ENCODE measurements at places on chromosomes 2 and 18. TPM values are rescaled to one million over a fixed set of nuclear protein-coding genes. Genes with fewer than 3 reads are reported as not detected.
A peak's percentile ranks its signal among the peaks of the same experiment; 100 is the strongest.

The CKAP2L gene
- total RNA-seq: 10.3 TPM

The SCN3A gene
- total RNA-seq: 4.7 TPM

The PLCL1 gene
- total RNA-seq: 41.1 TPM

- no peaks in the 10 kb centered on the region for H3K36me3 ChIP-seq
- no peak for DNase-seq
- H3K27me3 ChIP-seq: no peaks in the 10 kb centered on the region
- H3K4me3 ChIP-seq: no peak overlapping the region
Measured at GRCh38 chr18:37160038-37160820, 331.3 kb downstream of the KIAA1328 start.

DNA sequence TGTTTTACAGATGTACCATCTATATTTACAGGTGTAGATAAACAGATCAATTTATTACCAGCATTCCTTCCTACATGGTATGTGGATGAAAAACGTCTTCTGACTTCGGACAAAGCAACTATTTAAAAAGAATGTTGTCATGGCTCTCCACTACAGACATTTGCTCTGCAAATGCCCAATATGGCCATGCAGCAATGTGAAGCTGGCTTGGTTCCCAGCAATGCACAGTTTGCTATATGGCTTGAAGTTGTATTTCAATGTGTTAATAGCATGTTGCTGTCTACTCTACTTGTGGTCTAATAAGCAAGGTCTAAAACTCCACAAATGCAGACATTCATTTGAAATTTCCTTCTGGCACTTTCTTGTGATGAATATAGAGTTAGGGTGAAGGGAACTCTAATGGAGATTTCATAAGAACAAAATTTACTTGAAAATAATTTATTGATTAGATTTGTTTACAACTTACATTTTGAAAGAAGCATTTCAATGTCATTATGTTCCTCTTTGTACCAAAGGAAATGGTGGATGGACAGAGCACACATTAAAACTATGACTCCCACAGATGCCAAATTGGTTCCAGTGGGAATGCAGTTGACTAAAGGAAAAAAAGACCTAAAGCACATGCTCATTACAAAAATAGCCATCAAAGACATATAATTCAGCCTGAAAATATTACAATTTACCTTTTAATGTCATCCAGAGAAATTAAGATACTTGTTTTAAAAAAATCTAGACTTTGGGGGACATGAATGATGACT is 234.0 kb downstream of the DYM start:
- no peak overlapping the region for H3K27ac ChIP-seq
- no peaks in the 10 kb centered on the region for H3K27me3 ChIP-seq
- no peak overlapping the region for H3K4me3 ChIP-seq
- DNase-seq: no peak
- H3K36me3 ChIP-seq: peaks cover 7% of the 10 kb centered on the region
- no peaks in the 10 kb centered on the region for H3K4me1 ChIP-seq

GRCh38 chr2:42281416-42282081 is 79.5 kb downstream of the COX7A2L start:
- H3K4me3 ChIP-seq: no peak overlapping the region
- H3K27ac ChIP-seq: peak overlapping the region; percentile 87
- no peaks in the 10 kb centered on the region for H3K27me3 ChIP-seq
- peaks cover 26% of the 10 kb centered on the region for H3K36me3 ChIP-seq
- DNase-seq: no peak

All from progenitor cell of endocrine pancreas (in vitro differentiated cells).